ENCODE measurements at places on chromosomes 13 and 19.

- DNase-seq: no peak
Measured at GRCh38 chr13:56314765-56315164, 826.0 kb upstream of the PRR20A start.

GRCh38 chr19:18761531-18762110 lies 29.5 kb downstream of the COMP start:
- DNase-seq: no peak

DNA sequence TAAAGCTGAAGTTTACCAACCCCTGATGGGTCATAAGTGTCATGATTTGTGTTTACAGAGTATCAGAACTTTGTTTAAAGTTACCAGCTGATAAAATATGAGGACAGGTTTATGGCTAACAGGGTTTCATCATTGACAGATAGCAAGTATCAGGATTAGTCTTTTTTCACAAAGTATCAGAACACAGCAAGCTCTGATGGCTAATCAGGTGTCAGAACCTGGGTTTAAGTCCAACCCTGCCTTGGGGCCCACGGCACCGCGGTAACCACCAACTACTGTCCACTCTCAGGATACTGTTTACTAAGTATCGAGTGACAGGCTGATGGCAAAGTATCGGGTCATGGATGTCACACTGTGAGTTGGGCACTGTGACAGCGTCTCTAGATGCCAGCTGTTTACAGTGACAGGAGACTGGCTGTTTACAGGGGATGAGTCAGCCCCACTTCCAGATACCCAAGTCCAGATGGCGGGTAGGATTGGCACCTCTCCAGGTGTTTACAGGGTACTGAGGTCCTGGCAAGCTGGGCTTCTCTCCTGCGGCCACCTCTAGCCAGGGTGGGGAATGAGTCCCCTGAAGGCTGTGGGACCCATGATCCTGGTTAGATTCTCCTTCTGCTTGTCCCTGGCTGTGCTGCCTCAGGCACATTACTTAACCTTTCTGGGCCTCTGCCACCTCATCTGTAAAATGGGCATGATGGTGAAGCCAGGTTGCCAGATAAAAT lies 21.8 kb downstream of the ARRDC2 start:
- no peak for DNase-seq

DNA sequence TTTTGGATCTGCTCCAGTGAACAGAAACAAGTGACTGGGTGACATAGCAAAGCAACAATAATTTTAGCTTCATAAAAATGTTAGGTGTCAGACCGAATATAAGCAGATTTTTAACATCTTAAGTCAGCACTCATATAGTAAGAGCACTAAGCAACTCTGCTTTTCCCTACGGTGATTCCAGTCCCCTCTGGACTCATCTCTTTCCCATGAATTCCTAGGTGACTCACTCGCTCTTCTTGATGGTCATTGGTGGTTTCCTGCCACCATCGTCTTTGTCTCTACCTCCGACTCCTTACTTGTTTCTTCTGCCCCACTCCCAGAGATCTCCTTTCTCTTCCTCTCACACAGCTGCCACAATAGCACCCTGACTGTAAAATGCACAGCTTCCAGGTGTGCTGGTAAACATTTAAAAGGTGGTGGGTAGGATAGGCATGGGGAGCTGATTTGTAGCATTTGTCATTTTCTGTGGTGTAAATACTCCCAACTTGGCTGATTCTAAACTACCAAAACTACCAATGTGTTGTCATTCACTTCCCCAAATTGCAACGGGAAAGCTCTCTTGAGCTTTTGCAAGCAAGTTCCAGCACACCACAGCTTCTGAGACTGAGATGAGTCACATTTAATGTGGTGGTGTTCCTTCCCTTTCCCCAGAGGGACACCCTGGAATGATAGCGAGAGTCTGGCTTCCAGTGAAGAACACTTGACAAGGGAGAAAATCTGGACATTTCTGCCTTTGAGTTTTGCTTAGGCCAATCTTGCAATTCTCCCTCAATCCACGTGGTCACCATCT lies 42.8 kb upstream of the CLDN10 start:
- DNase-seq: no peak

GRCh38 chr13:94987081-94987480 lies 274.7 kb upstream of the SOX21 start:
- DNase-seq: no peak

Data from H9 (cell line).